ENCODE measurements at places on chromosomes 3 and 15.

- no peak for DNase-seq
These were observed 14.9 kb downstream of the CBLB start for GRCh38 chr3:105853801-105854432.

DNA sequence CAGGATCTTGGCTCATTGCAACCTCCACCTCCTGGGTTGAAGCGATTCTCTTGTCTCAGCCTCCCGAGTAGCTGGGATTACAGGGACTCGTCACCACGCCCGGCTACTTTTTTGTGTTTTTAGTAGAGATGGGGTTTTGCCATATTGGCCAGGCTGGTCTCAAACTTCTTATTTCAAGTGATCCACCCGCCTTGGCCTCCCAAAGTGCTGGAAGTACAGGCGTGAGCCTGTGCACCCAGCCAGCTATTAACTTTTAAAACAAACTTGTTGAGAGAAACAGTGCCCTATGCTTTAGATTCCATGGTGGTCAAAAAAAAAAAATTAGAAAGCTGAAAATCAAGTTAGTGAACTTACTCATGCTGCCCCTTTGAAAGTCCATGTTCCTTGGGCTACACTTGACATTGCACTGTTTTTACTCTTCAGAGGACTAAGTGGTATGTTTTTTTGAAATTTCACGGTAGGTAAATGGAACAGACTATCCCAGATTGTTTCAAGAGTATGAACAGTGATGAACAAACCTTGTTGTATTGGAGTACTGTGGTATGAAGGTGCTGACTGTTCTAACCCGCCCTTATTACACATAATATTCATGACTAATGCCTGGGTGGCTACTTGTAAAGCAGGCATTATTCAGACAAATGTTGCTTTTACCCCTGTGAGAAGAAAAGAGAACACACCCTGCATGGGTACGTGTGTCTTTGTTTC, 206.9 kb downstream of the KLHL25 start:
- no peak for DNase-seq

- no peak for DNase-seq
These were observed 137.3 kb downstream of the MECOM start for GRCh38 chr3:169526246-169526645.

DNA sequence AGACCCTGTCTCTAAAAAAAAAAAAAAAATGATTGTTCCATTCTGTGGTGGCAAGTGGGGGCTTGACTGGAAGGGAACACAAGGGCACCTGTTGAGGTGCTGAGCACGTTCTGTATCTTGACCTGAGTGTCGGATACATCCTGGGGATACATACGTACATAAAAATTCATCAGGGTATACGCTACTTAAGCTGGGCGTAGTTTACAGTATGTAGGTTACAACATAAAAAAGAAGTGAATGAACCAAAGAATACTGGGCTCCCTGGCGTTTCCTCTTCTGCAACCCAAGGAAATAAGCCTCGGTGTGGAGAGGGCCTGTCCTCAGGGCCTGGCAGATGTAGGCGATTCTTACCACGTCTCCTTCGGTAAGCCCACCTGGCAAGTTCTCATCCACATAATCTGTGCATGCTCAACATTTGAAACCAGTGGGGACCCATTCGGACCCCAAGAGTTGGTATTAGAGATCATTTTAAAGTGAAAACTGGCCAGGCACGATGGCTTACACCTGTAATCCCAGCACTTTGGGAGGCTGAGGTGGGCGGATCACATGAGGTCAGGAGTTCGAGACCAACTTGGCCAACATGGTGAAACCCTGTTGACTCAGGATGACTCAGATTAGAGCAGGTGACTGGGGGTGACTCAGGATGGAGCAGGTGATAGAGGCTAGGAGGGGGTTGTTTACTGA, 5.1 kb upstream of the MUC20 start:
- DNase-seq: no peak

- peak; percentile 46 for DNase-seq
These were observed at the start of gene NUP210 for GRCh38 chr3:13420045-13420830. Gene NUP210, minus strand, starts transcription at chr3:13420322. Its CDS starts 96 bp downstream, at chr3:13420226.

- DNase-seq: no peak
These were observed 65.8 kb downstream of the EXOG start for GRCh38 chr3:38561746-38562466.

DNA sequence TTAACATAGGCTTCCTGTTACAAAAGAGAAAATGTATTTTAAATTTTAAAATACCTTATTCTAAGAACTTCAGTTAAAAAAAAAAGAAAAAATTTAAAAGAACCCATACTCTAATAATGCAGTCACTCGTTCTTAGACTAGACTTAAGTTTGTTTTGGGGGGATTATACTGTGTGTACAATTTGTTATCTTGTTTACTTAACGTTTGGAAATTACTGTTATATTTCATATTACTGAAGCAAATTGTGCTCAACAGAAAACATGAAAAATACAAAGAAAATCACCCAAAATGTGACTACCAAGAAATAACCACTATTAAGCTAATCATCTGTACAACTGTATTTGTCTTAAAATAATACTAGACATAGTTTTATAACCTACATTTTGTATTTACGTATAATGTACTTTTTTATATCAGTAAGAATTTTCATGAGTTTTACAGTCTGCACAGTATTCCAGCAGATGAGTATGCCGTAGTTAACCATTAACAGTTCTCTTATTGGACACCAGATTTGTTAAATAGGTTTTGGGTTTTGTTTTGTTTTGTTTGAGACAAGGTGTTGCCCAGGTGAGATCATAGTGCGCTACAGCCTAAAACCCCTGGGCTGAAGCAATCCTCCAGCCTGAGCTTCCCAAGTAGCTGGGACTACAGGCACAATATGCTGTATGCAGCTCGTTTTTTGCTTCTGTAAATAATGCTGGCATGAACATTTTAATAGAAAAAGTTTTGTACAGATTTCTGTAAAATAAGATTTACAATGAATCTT, 88.8 kb upstream of the CHD2 start:
- peak; percentile 72 for DNase-seq

DNA sequence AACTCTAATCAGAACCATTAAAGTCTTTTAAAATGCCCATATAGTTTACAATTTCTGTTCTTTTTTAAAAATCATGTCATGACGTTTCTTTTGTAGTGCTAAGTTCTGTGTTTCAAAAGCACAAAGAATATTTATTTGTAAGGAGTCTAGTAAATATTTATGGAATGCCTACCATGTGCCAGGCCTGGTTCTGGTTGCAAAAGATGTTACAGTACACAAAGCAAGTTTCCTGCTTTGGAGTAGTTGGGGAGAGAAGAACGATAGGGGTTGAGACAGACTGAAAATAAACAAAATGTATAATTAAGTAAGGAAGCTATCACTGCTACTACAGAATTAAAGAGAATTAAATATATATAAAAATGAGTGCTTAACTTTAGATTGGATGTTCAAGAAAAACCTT, 86.8 kb upstream of the CMSS1 start:
- no peak for DNase-seq

Data from mesendoderm (in vitro differentiated cells).